Stimulated activated CD4-positive, alpha-beta T cell treated with anti-CD3 and anti-CD28 coated beads, TNF-alpha, amount 100 ng/mL, for 1 hour (primary cell): ENCODE measurements at places on chromosomes 12 and 14.
A peak's percentile ranks its signal among the peaks of the same experiment; 100 is the strongest.

GRCh38 chr12:15001733-15002382, 29.0 kb downstream of the PDE6H start:
- DNase-seq = no peak

DNA sequence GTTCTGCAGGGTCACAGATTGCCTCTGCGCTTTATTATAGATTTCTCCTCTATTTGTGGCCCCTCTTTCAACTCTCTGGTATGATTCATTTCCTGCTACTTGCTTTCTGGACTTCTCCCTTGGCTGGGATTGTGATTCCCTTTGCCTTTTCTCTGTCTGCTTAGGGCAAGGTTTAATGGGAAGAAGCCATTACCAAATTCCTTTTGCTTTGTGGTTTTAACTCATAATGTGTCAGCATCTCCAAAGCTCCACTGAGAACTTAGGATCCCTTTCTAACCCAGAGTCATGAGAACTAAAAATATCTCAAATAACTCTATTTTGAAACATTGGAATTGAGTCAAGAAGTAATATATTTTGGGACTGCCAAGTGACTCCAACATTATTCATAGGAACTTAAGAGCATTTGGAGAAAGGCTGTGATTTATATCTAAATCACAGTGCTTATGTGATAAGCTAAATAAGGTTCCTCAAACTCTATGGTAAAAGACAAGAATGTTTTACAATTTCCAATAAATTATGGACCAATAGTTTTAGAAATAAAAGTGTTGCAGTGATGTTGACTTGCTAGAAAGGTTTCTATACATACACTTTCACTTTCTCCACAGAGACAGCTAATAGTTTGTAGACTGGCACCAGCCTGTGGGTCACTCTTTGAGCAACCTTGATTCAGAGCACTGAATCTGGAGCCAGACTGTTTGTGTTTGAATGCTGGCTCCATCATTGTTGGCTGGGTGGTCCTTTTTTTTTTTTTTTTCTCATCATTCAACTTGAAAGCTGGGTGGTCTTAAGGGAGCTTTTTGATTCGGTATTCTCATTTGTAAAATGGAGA, 93.9 kb downstream of the DACT1 start:
- DNase-seq = no peak

- DNase-seq = no peak
Observed at GRCh38 chr12:131409211-131409610, 301.7 kb upstream of the SFSWAP start.

GRCh38 chr14:99578541-99579101, 25.4 kb downstream of the CCDC85C start:
- DNase-seq = no peak

GRCh38 chr12:3533703-3534386, 42.8 kb downstream of the PRMT8 start:
- no peak for DNase-seq

GRCh38 chr14:55303125-55303499, 31.9 kb downstream of the FBXO34 start:
- no peak for DNase-seq

DNA sequence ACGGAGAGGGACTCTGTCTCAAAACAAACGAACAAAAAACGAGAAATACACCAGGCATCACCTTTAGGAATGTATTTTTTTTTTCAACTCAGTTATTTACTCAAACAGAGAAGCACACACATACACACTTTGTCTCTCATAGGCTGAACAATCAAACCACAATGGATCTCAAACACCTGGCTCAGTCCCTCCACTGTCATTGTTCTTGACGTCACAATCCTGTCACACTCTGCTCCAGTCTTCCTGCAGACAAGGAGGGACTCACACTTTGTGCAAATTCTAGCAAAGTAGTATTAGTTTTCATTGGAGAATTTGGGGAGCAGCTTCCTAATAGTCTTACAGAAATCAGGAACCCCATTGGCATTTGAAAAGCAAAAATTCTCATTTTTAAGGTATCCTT, 727.8 kb downstream of the BCL11B start:
- DNase-seq = no peak

DNA sequence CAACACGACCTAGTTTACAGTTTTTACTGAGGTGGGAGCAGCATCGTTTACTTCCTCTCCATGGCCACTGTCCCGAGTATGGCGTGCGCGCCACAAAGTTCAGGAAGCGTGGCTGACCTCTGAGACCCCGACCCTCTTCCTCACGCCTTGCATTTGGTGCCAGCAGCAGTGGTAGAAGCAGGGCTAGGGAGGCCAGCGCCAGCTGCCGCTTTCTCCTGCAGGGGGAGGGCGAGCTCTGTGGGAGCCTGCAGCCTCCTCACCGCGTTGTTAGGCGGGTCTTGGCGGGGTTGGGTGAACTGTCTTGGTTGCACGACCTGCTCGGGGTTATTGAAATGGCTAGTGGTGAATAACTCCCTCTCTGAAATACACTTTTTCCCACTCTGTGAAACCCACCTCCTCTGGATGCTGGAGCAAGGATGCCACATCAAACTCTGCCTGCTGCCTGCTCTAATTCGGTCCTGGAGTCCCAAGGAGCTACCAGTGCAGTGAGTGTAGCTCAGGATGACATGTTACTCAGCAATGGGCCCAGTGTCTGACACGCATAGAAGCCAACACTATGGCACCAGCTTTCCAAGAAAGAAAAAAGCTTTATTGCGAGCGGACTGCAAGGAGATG, 22.3 kb upstream of the TDRD9 start:
- DNase-seq = no peak

- DNase-seq = peak; percentile 42
Observed at GRCh38 chr12:130872179-130873096, 572 bp downstream of the RAN start.

DNA sequence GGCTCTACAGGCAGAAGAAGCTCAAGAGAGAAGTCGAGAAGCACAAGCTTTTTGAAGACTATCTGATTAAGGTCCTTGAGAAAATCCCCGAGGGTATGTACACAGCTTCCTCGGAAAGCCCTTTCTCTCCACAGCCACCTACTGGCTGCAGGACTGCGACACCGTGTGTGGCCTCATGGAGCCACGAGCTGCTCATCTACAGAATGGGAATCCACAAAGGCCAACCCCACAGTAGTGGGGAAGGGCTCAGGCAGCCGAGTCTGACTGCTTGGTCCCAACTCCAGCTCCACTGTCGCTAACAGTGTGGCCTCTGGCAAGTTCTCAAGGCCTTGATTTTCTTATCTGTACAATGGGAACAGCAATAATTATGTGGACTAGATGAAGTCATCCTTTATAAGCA, 2.5 kb downstream of the CCDC197 start:
- DNase-seq = no peak

DNA sequence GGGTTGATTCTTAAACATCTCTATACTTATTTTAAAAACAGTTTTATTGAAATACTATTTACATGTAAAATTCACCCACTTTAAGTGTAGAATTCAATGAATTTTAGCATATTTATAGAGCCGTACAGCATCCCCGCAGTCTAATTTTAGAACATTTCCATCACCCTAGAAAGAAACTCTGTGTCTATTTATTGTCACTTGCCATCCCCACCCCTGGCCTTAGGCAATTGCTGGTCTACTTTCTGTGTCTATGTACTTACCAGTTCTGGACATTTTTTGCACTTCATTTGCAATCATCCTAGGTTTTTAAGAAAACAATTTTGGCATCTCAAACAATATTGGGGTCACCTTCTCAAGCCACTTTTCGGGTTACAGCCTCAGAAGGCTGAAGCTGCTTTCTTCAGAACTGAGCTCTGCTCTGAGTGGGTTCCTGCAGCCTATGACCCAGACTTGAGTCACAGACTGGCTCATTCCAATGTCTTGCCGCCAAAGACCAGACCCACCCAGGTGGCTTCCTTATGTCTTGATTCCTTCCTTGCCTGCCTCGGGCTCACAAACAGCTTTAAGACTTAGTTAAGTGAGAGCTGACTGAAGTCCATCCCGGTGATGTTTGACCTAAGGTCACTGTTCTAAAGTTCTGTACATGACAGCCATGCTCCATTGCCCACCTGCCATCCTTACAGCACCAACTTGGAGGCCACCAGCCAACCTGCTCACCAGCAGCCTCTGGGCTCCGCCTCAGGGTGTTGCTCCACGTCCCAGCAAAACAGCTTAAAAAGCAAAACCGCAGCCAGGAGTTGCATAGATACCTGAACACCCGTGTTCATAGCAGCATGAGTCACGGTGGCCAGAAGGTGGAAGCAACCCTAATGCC, 131.5 kb downstream of the CHST11 start:
- no peak for DNase-seq

GRCh38 chr12:100348657-100349454, 8.0 kb upstream of the SLC17A8 start:
- DNase-seq = no peak

DNA sequence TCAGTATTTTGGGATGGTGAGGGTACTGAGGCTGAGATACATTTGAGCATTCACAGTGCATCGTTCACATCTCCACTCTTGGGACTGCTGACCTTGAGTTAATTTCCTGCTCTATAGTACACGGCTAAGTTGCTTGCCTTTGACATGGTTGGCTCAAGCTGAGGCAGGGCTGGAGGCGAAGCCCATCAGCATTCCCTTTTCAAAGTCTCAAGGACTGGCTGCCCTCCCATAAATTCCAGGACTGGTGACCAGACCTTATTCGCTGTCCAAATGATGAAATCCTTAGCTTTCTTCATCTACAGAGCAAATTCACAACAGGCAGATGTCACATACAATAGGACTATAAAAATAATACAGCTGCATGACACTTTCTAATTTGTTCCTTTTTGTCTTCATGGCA, 85.9 kb downstream of the SSPN start:
- no peak for DNase-seq

DNA sequence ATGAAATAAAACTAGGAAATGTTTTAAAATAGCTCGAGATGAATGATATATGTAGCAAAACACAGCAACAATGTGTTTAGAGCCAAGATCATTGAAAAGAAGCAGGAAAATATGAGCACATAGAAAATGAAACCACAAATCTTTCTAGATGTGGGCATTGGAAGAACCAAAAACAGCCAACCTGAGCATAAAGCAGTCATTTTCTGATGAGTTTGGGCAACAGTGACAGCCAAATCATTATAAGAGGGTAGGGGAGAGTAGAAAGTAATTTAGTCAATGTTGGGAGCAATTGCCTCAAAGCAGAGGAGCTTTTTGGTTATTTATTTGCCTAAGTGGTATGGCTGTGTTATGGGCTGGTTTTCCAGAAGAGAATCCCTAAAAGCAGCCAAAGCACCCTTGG, 8.8 kb upstream of the BICDL1 start:
- no peak for DNase-seq

- no peak for DNase-seq
Observed at GRCh38 chr12:19236656-19237055, 107.1 kb downstream of the PLEKHA5 start.

DNA sequence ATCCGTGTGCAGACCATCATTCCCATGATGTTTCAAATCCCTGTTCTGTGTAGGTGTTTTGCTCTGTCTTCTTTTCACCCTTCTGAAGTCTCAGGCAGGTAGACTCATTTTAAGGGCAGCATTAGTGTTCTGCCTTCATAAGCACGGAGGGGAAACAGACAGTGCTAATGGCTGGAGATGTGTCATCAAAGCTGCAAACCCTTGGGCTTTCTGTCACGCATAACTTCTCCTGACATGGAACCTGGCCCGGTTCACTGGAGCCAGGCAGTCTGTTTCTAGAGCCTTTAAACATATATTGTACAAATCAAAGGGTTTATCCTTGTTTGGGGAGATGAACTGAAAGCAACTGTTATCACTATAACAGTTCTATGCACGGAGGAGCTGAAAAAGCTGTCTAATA, 141.4 kb downstream of the TMEM132D start:
- no peak for DNase-seq

- no peak for DNase-seq
Observed at GRCh38 chr12:93242154-93242972, 135.4 kb upstream of the NUDT4 start.

DNA sequence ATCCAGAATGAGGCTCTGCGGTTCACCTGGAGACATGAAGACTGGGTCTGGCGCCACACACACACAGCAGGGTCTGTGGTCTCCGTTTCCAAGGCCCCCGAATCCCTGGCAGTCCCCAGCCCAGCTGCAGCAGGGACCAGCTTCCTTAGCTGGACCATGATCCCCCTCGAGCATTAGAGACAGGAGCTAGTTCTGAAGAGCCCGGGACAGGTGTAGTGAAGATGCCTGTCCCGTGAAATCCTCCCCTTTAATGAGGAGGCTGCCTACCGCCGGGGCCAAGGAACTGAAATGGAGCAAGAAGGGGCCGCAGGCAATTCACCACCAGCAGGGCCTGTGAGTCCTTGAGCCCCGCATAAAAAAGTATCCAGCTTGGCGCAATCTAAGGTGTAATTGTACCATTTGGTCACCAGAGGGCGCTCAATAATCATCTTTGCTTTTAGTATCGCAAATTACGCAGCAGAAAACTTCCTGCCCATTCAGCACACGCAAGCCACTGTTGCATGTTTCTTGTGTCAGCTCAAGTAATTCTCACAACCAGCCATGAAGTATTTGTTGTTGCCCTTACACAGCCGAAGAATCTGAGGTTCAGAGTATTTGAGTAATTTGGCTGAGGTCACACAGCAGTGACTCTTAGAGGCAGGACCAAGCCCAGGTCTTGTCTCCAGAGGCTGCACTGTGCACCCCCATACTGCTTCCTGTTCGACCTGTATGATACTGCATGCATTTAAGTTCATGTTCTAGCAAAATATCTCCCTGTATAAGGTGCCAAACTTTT, 54.3 kb upstream of the PPP2R5C start:
- DNase-seq = peak; percentile 43

- DNase-seq = no peak
Observed at GRCh38 chr12:114690267-114691135, 6.5 kb upstream of the TBX3 start.

DNA sequence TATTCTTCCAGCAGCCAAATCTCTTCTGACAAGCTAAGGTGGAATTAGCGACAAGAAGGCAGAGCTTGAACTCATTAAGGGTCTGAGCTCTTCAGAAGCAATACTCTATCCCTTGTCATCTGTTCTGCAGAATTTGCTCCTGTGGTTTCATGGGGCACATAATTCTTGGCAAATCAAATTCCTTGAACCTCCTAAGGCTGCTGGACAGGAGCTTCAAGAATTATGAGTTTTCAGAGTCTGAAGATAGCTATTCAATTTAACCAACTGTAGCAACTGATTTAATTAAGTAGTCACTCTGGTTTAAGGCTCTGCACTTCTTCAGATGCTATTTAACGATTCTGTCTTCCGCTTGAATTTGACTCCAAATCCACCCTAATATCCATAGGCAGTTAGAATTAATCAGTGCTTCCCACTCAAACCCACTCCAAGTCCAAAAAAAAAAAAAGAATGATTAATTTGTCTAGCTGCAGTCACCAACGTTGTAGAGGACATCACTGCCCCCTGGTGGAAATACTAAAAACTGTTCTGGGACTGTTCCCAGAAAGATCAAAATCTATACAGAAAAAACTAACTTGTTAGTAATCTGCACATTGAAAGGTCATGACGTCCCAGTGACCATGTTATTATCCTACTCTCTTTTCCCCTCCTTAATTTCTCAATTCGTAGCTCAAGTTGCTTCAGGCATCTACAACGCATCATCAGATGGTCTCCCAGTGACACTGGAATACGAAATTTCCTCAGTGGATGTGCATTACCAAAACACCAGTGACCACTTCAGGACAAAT, 169.9 kb downstream of the KIF21A start:
- DNase-seq = no peak

DNA sequence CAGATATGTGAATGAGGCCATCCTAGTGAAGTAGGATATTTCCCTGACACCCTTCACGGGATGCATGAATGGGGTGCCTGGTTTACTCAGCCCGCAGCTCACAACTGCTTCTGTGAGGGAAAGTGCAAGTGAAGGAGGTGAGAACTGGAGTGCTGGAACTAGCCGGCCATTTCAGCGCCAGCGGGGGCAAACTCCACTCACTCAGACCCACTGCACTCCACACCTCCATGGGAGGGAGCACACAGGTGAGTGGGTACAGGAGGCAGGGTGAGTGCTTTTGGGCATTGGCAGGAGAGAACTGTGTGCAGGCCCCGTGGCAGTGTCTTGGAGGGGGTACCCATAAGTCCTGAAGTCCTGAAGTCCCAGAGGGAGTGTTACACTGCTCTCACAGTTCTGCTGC, 1008.4 kb downstream of the SLC6A15 start:
- no peak for DNase-seq
